ENCODE measurements at places on chromosomes 1 and 21.

- DNase-seq: no peak
Measured at GRCh38 chr1:3857791-3858129, 484 bp downstream of the DFFB start.

DNA sequence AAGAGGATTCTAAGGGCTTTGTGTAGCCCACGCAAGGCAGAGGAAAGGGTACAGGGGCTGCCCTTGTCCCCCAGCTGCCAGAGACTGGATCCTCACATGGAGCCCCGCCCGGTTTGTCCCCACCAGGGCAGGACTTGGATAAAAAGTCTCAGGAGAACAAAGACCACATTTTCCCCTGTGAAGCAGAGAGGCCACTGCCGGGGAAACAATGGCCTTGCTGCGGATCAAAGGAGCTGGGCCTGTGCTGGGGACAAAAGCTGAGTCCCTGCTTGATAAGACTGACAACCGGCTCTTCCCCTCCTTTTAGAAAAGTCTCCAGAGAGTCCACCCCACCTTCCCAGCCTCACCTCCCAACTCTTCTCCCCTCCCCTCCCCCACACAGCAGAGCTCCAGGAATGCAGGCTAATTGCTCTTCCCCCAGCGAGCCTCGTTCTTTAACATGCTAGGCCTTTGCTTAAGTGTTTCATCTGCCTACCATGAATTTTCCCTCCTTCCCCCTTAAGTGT, 142.4 kb downstream of the PLPP3 start:
- no peak for DNase-seq

GRCh38 chr1:208923456-208923855, 660.1 kb upstream of the CAMK1G start:
- no peak for DNase-seq

GRCh38 chr21:24785033-24785432, 822.2 kb downstream of the MRPL39 start:
- DNase-seq: no peak

DNA sequence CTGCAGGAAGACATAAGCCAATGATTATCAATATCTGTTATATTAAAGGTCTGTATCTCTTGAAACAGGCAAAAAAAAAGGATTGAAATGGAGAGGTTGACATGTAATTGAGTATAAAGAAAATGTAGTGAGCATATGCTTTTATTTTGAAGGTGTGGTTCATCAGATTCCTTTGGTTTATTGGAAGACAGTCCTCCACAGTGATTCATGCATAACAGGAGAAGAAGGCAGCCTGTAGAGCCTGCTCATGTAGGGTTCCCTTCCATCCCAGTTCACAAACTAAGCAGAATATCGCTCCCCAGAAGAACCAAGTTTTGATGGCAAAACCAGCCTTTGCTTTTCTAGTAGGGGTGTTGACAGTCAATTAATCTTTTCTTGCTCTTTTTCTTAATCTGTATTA, 1016.8 kb upstream of the ADGRL4 start:
- no peak for DNase-seq

DNA sequence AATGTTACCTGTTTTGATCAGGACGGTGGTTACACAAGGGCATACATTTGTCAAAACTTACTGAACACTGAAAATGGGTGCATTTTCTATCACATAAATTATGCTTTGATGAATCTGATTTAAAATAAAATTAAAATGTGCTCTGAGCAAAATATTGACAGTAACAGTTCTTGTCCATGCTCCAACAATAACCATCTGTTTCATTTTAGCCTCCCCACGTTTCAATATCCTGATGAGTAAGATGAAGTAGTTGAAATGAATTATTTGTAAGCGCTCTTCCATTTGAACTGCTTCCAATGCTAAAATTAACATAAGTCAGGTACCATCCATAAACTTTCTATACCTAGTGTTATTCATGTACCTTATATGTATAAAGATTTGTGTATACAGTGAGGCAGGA, 365.4 kb downstream of the LTN1 start:
- DNase-seq: no peak

DNA sequence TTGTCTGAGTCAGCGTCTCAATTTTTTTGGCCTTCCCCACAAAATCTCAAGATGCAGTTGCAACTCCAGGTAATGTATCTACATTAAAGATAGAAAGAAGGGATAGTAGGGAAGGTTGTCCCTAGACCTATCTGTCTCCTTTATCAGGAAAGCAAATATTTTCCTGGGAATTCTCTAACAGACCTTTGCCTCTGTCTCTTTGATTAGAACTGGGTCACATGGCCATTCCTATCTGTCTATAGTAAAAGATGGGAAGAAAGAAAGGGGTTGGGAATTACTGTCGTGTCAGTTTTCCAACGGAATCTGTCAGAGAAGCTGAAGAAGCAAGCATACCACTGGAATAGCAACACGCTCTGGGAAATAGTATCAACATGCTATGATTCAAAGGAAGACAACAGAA, 48.7 kb downstream of the ZNF326 start:
- DNase-seq: no peak

GRCh38 chr1:180674603-180675530, 43.0 kb downstream of the XPR1 start:
- DNase-seq: no peak

- DNase-seq: no peak
Measured at GRCh38 chr21:44354775-44355771, 1.7 kb downstream of the TRPM2 start.
